Epithelial cell of prostate (primary cell): ENCODE measurements at places on chromosomes 7 and 10.
A peak's percentile ranks its signal among the peaks of the same experiment; 100 is the strongest.

GRCh38 chr10:65701168-65701776, 1224.6 kb upstream of the LRRTM3 start:
- DNase-seq = no peak

DNA sequence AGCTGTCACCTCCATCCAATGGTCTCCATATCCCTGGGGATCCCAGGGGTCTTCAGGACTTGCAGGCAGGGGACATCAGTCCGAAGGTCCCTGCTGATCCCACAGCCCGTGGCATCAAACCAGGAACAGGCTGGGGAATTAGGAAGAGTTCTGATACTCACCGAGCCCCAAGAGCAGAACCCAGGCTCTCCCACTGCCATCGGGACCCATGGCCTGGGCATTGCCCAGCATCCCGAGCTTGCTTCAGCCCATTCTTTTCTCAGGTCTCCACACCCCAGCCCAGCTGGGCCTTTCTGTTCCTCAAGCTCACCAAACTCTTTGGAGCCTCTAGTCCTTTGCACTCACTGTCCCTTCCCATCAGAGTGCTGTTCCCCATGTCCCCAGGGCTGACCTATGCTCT, 280.9 kb downstream of the GRID1 start:
- DNase-seq = no peak

DNA sequence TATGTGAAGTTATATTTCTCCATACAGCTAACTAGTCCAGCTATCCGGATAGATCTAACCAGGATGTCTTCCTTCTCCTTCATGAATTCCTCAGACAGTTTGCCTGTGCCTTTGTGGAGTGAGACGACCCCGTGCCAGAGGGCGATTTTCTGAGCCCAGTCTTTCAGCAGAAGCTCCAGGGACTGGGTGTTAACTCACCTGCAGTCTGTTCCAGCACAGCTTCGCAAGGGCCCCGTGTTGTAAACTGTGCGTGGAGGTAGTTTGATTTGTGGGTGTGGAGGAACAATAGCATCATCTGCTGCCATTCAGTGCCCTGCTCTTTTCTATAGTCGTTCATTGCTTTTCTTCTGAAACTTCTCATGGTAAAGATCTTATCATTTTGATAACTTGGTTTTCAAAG, 103.8 kb downstream of the INPP5A start:
- no peak for DNase-seq

GRCh38 chr7:114921631-114922025, 266 bp upstream of the MDFIC start:
- DNase-seq = no peak

- no peak for DNase-seq
Observed at GRCh38 chr10:15780353-15781135, 60.8 kb upstream of the ITGA8 start.

GRCh38 chr7:134823400-134823799, 44.0 kb downstream of the CALD1 start:
- no peak for DNase-seq

DNA sequence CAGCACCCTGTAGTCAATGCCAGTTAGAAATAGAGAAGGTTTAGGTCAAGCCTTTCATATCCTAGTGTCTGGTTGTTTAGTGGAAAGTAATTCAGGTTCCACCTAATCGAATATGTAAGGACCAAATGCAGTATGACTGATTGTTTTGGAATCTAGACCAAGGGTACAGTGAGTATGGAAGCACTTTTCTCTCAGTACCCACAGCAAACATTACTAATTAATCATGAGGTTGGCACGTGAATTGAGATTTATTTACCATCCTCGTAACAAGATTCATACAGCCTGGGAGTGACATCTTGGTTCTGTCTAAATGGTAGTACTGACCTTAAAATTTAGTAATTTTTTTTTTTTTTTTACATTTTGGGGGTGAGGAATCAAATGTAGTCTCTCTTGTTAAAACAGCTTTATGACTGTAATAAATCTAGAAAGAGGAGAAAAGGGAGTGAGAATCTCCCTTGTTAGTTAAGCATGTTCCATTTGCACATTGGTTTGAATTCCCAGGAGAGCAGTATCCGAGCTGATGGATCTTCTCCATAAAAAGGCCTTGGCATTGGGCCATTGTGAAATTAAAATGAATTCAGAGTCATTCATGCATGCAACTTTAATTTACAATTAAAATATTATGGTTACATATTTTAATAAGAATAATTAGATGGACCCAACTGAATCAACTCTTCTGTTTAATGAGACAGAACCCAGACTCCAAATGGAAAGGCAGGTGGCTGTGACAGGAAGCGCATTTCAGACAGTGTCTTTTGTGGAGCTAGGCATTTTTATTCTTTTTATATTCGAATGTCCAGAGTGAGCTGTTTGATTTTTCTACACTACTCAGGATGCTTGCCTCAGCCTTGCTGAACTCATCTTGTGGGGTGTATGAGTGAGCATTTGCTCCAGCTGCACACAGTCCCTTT, 57.6 kb downstream of the SNX10 start:
- DNase-seq = peak; percentile 27

GRCh38 chr10:89540420-89540949, 5.1 kb upstream of the SLC16A12 start:
- no peak for DNase-seq

GRCh38 chr7:104196161-104196560, 11.7 kb downstream of the ORC5 start:
- DNase-seq = no peak

DNA sequence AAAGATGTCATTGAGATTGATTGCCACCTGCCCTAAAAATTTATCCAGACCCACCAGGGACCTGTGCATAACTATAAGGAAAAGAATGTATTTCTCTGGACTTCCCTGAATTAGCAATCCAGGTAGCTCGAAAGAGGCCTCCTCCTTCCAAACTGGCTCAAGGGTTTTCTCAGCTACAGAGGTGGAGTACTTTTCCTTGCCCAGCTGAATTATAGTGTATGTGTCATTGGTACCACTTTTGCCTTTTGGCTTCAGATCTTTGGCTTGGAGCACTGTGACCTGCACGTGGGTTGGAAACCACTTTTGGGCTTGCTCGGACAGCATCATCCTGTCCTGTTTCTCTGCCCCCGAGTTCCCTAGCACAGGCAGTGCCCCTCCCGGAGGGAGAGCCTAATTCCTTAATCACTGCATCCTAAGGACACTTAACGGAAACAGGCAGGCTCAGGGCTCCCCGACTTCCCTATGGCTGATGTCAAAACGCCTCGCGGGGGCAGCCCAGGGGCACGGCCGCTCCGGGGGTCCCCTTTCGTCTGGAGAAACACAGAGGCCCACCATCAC, 825 bp downstream of the RAB11FIP2 start:
- no peak for DNase-seq

- no peak for DNase-seq
Observed at GRCh38 chr7:12690041-12690878, 2.8 kb downstream of the ARL4A start.

GRCh38 chr7:41508755-41509154, 194.1 kb downstream of the INHBA start:
- no peak for DNase-seq

DNA sequence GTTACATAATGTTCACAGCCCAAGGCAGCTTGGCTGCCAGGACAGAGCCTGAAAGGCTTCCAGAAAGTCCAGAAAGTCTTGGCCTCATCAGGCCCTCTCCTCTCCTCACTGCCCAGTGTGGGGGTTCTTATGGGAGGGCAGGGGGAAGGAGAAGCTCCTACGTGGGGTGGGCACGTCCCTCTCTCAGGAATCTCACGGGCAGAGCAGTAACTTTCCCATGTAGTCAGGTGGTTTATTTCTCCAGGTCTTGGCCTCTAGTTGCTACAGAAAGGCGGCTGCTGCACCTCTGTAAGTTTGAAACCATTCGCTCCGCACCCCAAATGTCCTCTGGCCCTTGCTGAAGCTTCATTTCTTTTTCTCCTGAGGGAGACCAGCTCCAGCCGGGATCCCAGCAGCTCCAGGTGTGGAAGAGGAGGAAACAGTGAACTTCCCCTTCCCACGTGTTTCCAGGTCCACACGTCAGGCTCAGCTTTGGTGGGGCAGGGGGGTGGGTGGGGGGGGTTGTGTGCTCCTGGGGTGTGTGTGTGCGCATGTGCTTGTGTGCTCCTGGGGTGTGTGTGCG, 320.3 kb downstream of the WDR37 start:
- no peak for DNase-seq

DNA sequence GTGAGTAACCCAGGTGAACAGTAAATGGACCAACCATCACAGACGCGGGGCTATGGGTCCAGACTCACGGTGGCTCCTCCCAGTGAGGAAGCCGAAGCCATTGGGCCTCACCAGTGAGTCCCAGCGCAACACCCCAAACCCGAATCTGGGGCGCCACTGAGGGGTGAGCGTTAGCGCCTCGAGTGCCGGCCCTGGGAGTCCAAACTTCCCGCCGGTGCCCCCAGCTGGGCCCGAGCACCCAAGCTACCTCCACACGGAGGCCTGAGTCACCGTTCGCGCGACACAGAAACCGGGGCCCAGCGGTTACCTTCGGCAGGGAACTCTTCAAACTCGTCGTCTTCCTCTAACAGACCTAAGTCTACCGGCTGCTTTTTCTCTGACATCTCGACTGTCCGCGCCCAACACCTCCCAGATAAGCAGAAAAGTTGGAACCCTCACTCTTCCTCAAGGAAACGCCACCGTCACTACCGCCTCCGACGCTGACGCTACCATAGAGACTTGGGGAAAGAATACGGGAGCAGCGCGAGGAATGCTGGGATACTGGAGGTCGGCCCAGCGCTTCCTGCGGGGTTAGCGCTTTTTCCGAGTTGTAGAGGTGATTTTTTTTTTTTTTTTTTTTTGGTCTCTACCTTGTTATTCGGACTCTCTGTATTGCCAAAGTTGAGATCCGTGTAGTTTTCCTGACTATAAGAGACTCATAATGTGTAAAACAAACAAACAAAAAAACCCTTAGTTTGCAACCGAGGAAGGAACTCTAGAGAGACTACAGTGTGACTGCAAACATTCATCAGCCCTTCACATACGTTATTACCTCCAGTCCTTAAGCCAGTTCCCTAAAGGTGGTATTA, at the start of gene SEM1:
SEM1 (minus strand) TSS at position 466 of the 848 bp plus-strand sequence; CDS start at position 383, 83 bp downstream.
- no peak for DNase-seq

DNA sequence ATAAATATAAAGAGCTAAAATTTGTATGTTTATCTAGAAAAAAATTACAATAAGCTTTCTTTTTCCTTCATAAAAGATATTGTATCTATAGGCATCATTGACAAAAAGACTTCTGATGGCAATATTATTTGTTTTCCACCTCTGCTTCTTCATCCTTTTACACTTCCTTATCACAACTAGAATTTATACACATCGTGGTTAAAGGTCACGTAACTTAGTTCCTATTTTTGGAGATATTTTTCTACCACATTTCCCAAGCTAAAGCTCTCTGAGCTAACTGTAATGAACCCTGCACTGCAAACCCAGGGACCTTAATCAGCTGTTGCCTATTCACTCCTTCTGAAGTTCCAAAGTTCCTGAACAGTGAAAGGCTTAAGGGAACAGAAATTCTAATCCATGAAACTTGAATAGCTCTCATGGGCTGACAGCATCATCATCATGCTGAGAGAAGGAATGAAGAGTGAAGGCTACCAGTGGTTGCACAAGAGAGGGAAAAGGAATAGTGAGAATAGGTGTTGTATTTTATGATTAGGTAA, 106.1 kb upstream of the SLC13A1 start:
- DNase-seq = no peak

DNA sequence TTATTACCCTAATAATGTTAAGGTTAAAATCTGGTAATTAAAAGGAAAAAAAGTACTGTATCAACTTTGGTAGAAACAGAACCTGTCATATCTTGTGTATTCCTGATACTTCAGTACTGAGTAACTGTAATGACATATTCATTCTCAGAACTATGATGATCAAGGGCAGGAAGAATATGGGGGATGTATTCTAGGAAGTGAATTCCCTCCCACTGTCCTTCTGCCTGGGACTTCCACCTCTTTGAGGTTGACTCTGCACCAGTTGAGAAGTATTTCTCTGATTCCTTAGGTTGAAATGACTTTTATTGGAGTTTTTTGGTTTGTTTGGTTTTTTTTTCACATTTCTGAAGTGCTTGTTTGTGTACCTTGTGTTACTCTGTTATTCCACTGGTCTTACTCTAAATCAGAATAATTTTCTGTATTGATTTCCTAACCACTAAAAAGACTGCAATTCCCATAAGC, 36.9 kb downstream of the WASL start:
- DNase-seq = no peak

GRCh38 chr7:151736403-151736909, 140.5 kb downstream of the PRKAG2 start:
- DNase-seq = no peak

- DNase-seq = no peak
Observed at GRCh38 chr7:131087756-131088658, 239.7 kb upstream of the MKLN1 start.

GRCh38 chr7:143987513-143987912, 12.6 kb upstream of the OR6B1 start:
- no peak for DNase-seq

DNA sequence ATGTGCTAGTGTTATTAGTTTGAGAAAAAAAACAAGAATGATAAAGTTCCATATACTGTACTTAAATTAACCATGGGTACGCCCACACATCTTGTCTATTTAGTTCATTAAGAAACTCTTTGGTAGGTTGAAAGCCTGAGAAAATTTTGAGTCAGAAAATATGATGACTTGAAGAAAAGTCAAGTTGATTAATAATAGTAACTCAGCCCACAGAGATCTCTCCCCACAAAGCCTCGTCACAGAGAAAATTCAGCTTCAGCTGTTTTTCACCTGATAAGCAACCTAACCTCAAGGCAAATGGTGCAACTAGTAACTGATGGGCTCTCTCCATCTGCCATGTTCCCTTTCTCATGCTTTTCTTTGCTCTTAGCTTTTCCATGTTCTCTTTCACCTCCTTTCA, 1021.6 kb downstream of the GATA3 start:
- DNase-seq = no peak

GRCh38 chr7:2411815-2412586, 8.6 kb downstream of the CHST12 start:
- DNase-seq = no peak

- DNase-seq = no peak
Observed at GRCh38 chr10:120943542-120943941, 92.4 kb downstream of the WDR11 start.

DNA sequence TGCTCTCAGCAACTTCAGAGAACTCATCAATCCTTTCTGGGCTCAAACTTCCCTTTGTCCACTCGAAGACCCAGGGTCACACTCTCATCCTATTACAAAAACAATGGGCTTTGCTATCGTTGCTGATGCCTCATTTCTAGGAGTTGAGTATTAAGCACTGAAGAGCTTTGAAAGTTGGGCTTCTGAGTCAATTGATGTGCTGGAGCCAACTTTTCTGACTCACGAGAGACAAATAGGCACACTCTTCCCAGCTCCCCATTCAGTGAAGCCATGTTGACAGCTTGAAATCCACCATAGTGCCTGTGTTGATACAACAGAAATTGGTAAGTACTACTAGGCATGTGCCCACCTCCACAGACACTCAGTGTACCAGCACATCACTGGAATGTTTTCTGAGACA, 97.5 kb upstream of the PRSS58 start:
- no peak for DNase-seq

DNA sequence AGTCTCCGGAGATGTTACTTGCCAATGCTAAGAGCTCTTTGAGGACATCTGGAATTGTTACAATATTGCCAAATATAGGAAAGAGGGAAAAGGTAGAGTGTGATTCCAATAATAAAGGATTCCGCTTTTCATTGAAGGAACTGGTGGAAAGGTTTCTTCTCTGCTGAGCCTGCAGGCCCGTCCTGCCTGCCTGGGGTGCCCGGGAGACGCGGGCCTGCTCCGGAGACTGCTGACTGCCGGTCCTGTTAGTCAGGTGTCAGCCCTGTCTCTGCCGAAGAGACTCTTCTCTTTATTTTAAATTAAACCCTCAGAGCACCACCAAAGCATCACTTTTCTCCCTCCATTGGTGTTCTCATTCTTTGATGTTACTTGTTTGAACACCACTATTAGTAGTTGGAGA, 2.2 kb downstream of the EGFR start:
- no peak for DNase-seq
